Progenitor cell of endocrine pancreas (in vitro differentiated cells): ENCODE measurements at places on chromosomes 12 and 14.

DNA sequence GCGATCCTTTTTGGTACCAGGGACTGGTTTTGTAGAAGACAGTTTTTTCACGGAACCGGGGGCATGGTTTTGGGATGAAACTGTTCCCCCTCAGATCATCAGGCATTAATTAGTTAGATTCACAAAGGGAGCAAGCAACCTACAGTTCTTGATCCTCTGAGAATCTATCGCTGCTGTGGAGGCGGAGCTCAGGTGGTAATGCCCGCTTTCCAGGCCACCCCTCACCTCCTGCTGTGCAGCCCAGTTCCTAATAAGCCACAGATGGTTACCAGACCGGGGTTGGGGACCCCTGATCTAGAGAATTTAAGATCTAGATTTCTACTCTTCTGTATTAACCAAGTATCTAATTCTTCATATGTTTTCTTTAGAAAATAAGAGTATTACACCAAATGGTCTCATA is 4.8 kb downstream of the ARHGAP5 start:
- no peak overlapping the region for H3K4me3 ChIP-seq
- no peaks in the 10 kb centered on the region for H3K36me3 ChIP-seq
- H3K4me1 ChIP-seq: peaks cover 53% of the 10 kb centered on the region

DNA sequence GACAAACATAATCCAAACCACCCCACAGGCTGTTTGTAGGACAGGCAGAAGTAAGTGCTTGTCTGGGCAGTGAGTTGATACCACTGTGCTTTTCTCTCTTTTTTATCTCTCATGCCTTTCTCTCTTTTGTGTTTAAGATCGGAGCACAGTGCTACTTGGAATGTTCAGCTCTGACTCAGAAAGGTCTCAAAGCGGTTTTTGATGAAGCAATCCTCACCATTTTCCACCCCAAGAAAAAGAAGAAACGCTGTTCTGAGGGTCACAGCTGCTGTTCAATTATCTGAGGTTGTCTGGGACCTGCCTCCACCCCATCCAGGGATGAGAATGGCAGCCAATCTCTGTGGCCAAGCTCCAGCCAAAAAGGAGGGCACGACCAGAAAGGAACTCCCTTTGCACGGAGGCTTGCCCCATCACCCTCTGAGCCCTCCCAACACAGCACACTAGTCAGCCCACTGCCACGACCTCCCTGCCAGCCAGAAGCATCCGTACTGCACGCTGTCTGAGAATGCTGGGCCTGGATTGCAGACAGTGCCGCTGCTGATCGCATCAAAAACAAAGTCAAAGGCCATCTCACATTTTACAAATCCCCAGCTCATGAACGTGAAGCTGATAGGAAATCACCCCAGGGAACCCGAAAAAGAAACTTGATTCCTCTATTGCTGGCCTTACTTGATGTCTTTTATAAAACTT is 27.8 kb downstream of the GPHB5 start:
- no peak for DNase-seq
- H3K27me3 ChIP-seq: peaks cover 4% of the 10 kb centered on the region
- no peak overlapping the region for H3K27ac ChIP-seq
- H3K36me3 ChIP-seq: no peaks in the 10 kb centered on the region

GRCh38 chr12:131005161-131006035 is 51.7 kb downstream of the ADGRD1 start:
- no peak overlapping the region for H3K4me3 ChIP-seq
- H3K36me3 ChIP-seq: no peaks in the 10 kb centered on the region

GRCh38 chr12:132638541-132639408 is 20.2 kb downstream of the P2RX2 start:
- DNase-seq: no peak
- H3K4me1 ChIP-seq: no peaks in the 10 kb centered on the region
- H3K27me3 ChIP-seq: no peaks in the 10 kb centered on the region
- no peak overlapping the region for H3K27ac ChIP-seq

DNA sequence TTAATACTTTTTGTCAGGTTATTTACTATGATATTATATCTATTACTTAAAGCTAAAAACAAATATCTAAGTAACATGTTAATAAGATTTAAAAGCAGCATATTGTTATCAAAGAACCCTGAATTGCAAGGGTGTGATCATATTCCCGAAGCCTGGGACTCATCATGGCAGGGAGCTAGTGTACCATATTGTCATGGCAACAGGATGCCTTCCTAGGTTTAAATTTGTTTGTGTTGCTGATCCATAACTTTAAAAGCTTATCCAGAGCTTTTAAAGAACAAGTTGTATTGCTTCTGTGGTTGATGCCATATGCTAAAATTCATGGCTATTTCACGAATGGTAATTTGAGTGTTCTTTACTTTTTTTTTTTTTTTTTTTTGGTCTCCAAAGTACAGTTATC is 500.5 kb downstream of the NAV3 start:
- no peaks in the 10 kb centered on the region for H3K36me3 ChIP-seq
- H3K4me3 ChIP-seq: no peak overlapping the region
- no peak overlapping the region for H3K27ac ChIP-seq
- no peaks in the 10 kb centered on the region for H3K27me3 ChIP-seq
- H3K4me1 ChIP-seq: no peaks in the 10 kb centered on the region

DNA sequence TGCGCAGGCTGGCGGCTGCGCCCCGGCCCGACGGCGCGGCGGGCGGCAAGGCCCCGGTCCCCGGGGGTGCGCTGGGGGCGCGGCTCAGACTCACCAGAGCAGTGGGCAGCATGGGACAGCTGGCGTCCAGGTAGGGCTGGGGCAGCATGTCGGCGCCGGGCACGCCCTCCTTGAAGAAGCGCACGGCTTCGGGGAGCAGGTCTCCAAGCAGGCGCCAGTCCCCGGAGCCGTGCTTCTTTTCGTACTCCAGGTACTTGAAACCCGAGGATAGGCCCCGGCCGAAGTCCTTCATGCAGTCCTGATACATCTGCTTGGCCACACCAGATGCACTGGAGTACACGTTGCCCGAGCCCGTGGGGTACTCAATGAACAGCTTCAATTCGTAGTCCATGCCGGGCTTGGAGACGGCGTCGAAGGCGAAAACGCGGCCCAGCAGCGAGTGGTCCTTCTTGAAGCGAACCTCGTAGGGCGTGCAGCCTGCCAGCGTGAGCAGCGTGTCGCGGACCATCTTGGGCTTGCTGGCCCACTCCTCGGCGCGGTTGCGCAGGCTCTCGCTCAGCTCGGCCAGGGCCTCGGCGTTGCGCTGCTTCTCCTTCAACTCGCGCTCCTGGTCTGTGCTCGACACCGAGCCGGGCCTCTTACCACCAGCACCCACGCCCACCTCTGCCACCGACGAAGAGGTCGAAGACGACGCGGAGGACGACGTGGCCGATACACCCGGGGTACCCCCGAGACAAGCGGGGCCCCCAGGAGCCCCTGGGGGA is 2.2 kb downstream of the IRF2BPL start:
- no peak for DNase-seq
- peak overlapping the region; percentile 83 for H3K4me3 ChIP-seq
- peaks cover 42% of the 10 kb centered on the region for H3K4me1 ChIP-seq

DNA sequence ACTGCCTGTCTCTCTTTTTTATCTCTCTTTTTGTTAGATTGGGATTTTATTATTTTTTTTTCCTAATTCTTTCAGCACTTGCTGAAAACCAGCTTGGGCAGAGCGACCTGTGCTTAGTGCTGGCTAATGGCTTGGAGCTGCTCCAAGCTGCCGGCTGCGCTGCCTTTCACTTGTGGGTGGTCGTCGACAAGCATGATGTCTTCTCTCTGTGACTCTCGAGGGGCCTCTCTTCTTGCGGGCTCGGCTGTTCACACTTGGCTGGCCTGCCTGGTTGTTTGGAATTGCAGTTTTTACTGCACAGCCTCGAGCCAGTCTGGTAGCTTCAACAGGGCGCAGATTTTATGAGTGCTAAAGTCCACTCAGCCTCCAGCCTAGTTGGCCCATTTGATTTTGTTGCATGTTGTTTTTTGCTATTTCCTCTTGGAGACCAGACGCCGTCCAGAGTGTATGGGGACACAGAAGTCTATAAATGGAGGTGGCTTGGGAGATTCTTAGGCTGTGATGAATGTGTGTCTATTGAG is 18.6 kb downstream of the TPCN1 start:
- no peak overlapping the region for H3K27ac ChIP-seq
- H3K27me3 ChIP-seq: no peaks in the 10 kb centered on the region
- H3K4me3 ChIP-seq: no peak overlapping the region
- no peak for DNase-seq
- H3K36me3 ChIP-seq: peaks cover under 1% of the 10 kb centered on the region

GRCh38 chr14:104968153-104968527 is 10.0 kb downstream of the AHNAK2 start:
- no peaks in the 10 kb centered on the region for H3K36me3 ChIP-seq
- no peak for DNase-seq
- H3K4me3 ChIP-seq: no peak overlapping the region
- no peak overlapping the region for H3K27ac ChIP-seq
- peaks cover 8% of the 10 kb centered on the region for H3K27me3 ChIP-seq

GRCh38 chr12:52284562-52285171 is 6.7 kb downstream of the KRT81 start:
- no peaks in the 10 kb centered on the region for H3K36me3 ChIP-seq
- peaks cover 1% of the 10 kb centered on the region for H3K4me1 ChIP-seq
- peaks cover 24% of the 10 kb centered on the region for H3K27me3 ChIP-seq
- no peak overlapping the region for H3K27ac ChIP-seq
